Gastroesophageal sphincter (tissue), 4 donors: ENCODE measurements at places on chromosomes 5 and 9.

DNA sequence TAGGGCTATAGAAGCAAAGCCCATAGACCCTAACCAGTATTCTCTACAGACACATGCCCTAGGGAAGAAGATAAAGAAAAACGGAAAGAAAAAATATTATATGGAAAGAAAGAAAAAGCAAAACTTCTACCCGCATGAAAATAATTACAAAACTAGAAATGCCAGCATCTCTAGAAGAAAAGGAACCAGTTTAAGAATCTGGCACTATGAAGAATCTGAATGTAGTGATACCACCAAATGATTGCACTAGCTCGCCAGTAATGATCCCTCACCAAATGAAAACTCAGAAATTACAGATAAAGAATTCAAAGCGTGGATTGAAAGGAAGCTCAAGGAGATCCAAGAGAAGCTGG lies 341.9 kb upstream of the GRIA1 start:
- H3K36me3 ChIP-seq: no peaks in the 10 kb centered on the region
- H3K4me3 ChIP-seq: no peak overlapping the region
- no peak overlapping the region for H3K27ac ChIP-seq
- ATAC-seq: no peak
- H3K27me3 ChIP-seq: no peaks in the 10 kb centered on the region

DNA sequence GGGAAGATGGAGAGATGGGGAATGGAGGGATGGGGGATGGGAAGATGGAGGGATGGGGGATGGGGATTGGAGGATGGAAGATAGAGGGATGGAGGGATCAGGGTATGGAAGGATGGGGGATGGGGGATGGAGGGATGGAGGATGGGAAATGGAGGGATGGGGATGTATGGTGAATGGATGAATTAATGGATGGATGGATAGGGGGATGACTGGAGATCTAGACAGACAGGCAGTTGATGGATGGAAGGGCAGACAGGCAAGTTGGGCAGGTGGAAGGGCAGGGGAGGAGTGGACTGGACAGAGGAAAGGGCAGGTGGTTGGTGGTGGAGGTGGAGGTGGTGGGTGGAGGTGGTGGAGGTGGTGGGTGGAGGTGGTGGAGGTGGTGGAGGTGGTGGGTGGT lies 167.2 kb downstream of the C9orf50 start:
- no peak for ATAC-seq
- H3K4me1 ChIP-seq: no peaks in the 10 kb centered on the region
- H3K27ac ChIP-seq: no peak overlapping the region

- no peaks in the 10 kb centered on the region for H3K36me3 ChIP-seq
- no peak overlapping the region for H3K27ac ChIP-seq
- no peak overlapping the region for H3K4me3 ChIP-seq
- peaks cover 3% of the 10 kb centered on the region for H3K27me3 ChIP-seq
Measured at GRCh38 chr5:35820735-35821134, 36.0 kb upstream of the IL7R start.

DNA sequence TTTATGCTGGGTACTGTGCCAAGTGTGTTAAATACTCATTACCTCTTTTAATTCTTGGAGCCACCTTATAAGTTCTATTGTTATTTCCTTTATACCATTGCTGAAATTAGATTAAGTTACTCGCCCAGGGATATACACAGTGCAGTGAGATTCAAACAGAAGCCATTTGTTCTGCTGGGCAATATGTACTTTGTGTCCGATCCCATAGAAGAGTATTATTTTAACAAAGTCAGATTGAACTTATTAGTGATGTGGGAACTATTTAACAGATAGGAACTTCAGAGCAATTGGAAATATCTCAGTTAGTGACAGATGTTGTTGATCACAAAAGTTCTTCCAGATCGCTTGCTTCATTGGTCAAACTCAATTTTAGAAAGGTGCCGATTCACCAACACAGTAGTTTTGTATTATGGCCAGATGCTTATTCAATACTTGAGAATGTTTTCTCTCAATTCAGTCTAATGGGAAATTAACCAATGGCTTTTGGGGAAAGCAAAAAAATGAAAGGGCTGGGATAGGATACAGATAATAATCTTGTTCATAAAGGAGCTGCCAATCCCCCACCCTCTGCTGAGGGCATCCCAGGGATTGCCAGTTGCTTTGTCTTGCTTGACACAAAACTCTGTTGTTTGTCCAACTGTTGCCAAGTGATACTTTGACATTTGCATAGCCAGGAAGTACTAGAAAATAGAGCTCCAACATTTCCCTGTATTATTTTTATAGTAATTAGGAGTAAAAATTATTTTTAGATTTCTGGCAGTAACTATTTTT lies 94.8 kb upstream of the SEMA6A start:
- no peak overlapping the region for H3K27ac ChIP-seq
- H3K4me1 ChIP-seq: no peaks in the 10 kb centered on the region
- ATAC-seq: peak; percentile 28
- no peaks in the 10 kb centered on the region for H3K36me3 ChIP-seq
- no peak overlapping the region for H3K4me3 ChIP-seq

DNA sequence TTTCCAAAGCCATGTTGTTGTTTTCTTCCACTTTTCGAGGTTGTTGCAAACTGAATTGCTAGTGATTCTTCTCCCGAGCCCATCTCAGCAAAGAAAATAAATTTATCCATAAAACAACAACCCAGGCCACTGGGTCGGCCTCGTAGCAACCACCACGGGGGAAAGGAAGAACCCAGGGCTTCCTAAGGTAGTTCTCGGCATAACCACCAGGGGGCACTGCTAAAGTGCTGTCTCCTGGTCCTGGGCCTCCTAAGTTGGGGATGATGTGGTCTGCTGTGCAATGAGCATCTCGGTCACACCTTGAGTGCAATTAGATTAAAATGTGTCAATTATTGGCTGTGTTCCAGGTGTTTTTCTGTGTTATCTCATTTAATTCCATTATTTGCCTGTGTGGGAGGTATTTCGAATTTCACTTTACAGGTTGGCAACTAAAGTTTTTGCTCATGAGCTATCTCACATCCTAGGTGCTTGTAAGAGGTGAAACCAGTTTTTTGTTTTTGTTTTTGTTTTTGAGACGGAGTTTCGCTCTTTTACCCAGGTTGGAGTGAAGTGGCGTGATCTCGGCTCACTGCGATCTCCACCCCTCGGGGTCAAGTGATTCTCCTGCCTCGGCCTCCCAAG lies 102.8 kb upstream of the DAP start:
- no peak overlapping the region for H3K27ac ChIP-seq
- H3K27me3 ChIP-seq: peaks cover 7% of the 10 kb centered on the region
- ATAC-seq: no peak
- H3K36me3 ChIP-seq: no peaks in the 10 kb centered on the region
- no peaks in the 10 kb centered on the region for H3K4me1 ChIP-seq

DNA sequence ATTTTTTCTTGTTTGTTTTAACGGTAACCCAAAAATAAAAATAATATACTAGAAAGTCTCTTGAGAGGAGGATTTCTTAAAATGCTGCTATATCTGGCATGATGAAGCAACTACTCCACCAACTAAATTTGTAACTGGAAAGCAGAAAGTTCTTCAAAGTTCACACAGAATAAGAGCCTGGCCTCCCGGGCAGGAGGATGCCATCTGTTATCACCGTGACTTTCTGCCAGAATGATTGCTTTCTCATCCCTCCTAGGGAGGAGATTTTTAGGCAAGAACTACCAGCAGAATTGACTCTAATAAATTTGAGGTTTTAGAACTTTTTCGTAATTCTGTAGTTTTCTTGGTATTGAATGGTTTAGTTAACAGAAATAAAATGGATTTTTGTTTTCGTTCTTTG lies 464.6 kb upstream of the ACTBL2 start:
- no peak for ATAC-seq
- H3K27me3 ChIP-seq: no peaks in the 10 kb centered on the region
- no peak overlapping the region for H3K27ac ChIP-seq
- no peak overlapping the region for H3K4me3 ChIP-seq

- H3K36me3 ChIP-seq: no peaks in the 10 kb centered on the region
- H3K4me1 ChIP-seq: no peaks in the 10 kb centered on the region
- ATAC-seq: no peak
- peaks cover 68% of the 10 kb centered on the region for H3K27me3 ChIP-seq
- no peak overlapping the region for H3K4me3 ChIP-seq
Measured at GRCh38 chr5:3186736-3187405, 408.8 kb upstream of the IRX1 start.

DNA sequence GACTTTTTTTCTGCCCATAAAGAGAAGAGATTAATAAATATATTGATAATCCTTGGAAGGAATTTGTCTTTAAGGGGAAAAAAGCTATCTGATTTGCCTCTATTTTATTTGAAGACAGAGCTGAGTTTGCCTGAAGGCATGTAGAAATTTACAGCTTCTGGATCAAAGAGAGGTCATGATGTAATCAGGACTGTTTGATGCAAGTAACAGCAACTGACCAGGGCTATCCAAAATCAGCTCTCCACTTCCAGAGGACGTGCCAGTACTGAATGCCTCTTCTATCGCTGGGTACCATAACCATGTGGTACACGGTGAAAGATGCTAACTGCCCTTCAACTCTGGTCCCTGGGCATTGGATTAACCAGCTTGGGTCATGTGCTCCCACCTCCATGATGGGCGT lies 90.6 kb downstream of the ZFAND5 start:
- H3K4me1 ChIP-seq: no peaks in the 10 kb centered on the region
- no peak for ATAC-seq
- no peaks in the 10 kb centered on the region for H3K27me3 ChIP-seq
- no peaks in the 10 kb centered on the region for H3K36me3 ChIP-seq

- H3K27ac ChIP-seq: no peak overlapping the region
- H3K27me3 ChIP-seq: peaks cover under 1% of the 10 kb centered on the region
- H3K4me3 ChIP-seq: no peak overlapping the region
- ATAC-seq: no peak
Measured at GRCh38 chr9:137245450-137246421, 4.6 kb downstream of the TUBB4B start.

GRCh38 chr9:78278801-78279200 lies 18.1 kb upstream of the PSAT1 start:
- H3K27me3 ChIP-seq: no peaks in the 10 kb centered on the region
- peaks cover 3% of the 10 kb centered on the region for H3K4me1 ChIP-seq
- H3K27ac ChIP-seq: no peak overlapping the region
- H3K4me3 ChIP-seq: no peak overlapping the region

DNA sequence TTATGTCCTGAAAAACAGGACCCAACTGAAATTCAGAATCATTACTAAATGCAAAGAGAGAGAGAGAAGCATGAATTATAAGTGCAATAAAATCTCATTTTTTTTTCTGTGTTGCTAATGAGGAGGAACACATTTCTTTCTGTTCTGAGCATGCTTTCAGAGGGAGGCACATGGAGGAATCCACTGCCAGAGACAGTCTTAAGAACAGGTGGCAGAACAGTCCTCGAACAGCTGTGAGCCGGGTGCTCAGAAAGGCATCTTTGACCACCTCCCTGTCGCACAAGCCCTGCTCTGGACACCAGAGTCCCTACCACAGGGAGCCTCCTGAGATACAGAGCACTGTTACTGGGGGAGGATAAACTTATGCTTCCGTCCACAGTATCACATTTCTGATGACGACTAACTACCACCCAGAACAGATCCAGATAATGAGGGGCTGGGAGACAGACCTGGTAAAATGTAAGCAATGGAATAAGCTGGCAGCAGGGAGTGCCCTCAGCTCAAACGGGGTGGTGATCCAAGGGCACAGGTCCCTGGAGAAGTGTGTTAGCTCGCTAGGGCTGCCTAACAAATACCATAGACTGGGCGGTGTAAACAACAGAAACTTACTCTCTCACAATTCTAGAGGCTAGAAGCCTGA lies 134.0 kb downstream of the SLC1A3 start:
- H3K4me1 ChIP-seq: no peaks in the 10 kb centered on the region
- H3K4me3 ChIP-seq: no peak overlapping the region
- no peak for ATAC-seq
- H3K36me3 ChIP-seq: no peaks in the 10 kb centered on the region
- H3K27ac ChIP-seq: no peak overlapping the region
- H3K27me3 ChIP-seq: no peaks in the 10 kb centered on the region
